ENCODE measurements at places on chromosomes 4 and X.

DNA sequence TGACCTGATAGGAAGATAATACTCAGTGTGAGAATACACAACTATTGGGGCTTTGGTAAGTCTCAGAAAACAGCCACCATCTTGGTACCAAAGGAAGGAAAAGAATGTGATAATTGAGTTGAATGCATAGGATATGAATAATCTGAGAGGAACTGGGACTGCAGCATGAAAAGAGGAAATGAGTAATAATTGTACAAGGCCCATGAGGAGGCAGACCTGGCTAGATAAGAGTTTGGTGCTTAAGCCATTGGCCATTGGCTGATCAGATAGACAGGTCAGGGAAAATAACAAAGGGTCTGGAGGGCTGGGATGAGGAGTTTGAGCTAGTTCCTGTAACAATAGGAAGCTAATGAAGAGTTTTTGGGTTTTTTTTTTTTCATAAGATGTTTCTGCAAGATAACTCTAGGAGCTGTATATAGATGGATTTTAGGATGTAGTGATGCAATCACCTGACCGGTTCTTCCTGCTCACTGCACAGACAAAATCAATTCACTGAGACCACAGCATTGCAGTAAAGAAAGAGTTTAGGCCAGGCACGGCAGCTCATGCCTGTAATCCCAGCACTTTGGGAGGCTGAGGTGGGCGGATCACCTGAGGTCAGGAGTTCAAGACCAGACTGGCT, 5.3 kb upstream of the TRMT2B start:
- DNase-seq = peak; percentile 34

DNA sequence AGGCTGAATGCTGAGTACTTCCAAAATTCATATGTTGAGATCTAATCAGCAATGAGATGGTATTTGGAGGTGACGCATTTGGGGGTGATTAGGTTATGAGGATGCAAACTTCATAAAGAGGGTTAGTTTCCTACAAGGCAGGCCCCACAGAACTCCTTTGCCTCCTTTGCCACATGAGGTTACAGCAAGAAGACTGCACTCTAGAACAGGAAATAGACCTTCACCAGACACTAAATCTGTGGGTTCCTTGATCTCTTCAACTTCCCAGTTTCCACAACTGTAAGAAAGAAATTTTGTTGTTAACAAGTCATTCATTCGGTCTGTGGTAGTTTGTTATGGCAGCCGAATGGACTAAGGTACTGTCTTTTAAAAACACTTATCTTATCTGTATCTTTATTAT, 681.9 kb upstream of the HS3ST1 start:
- DNase-seq = no peak

DNA sequence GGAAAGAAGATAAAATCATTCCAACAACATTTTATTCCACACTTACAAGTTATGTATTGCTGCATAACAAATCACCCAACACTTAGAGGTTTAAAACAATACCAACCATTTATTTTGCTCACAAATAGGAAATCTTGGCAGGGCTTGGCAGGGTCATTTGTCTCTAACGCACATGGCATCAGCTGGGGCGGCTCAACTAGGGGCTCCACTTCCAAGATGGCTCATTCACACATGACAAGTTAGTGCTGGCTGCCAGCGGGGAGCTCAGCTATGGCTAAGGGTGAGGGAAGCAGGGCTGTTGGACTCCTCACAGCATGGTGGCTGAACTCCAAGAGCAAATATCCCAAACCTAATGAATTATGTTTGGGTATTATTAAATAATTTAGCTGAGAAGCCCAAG, 377.0 kb downstream of the ZNF674 start:
- DNase-seq = no peak

- DNase-seq = peak; percentile 32
These were observed 571.1 kb upstream of the DIPK2B start for GRCh38 chrX:45771560-45772340.

GRCh38 chrX:34884817-34885216, 57.8 kb upstream of the FAM47B start:
- peak; percentile 66 for DNase-seq

GRCh38 chr4:73139991-73140390, 70.5 kb upstream of the COX18 start:
- no peak for DNase-seq
